ENCODE measurements at places on chromosomes 5 and 9. TPM values are rescaled to one million over a fixed set of nuclear protein-coding genes. Genes with fewer than 3 reads are reported as not detected.

The KIF27 gene
- 7.2 TPM for total RNA-seq

The ARID3C gene
- 0.27 TPM for total RNA-seq

The ELL2 gene
- total RNA-seq = 59.8 TPM

The IRX1 gene
- not detected for total RNA-seq

The CSF1R gene
- 3.4 TPM for total RNA-seq

The HRH2 gene
- 2.8 TPM for total RNA-seq

The PKD2L2 gene
- total RNA-seq = not detected

- peaks cover 12% of the 10 kb centered on the region for H3K27me3 ChIP-seq
- no peak for DNase-seq
Observed at GRCh38 chr9:105834404-105834803, 140.1 kb downstream of the TMEM38B start.

DNA sequence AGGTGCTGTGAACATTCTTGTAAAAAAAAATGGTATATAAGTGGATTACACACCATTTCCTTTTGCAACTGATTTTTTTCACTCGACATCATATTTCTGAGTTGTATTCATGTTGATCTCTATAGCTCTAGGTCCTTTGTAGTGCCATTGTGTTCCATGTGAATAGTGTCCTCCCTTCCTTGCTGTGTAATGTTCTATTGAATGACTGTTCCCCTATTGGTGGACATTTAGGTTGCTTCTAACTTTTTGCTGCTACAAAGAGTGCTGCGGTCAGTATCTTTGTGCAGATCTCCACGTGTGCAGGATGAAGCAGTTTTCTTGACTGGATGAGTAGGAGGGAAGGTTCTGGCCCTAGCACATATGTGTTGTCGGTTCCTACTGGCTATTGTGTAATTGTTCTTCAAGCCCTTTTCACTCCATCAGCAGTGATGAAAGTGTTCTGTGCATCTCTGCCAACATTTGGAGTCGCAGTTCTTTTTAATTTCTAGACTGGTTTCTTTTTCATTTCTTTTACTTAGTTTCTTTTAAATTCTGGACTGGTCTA is 20.2 kb downstream of the DAB2IP start:
- peaks cover 61% of the 10 kb centered on the region for H3K27me3 ChIP-seq
- no peak overlapping the region for H3K4me3 ChIP-seq
- no peaks in the 10 kb centered on the region for H3K36me3 ChIP-seq

- no peaks in the 10 kb centered on the region for H3K4me1 ChIP-seq
- H3K36me3 ChIP-seq = no peaks in the 10 kb centered on the region
- H3K27me3 ChIP-seq = peaks cover 24% of the 10 kb centered on the region
- DNase-seq = no peak
- no peak overlapping the region for H3K27ac ChIP-seq
- H3K4me3 ChIP-seq = no peak overlapping the region
Observed at GRCh38 chr9:38331141-38331540, 61.4 kb upstream of the ALDH1B1 start.

DNA sequence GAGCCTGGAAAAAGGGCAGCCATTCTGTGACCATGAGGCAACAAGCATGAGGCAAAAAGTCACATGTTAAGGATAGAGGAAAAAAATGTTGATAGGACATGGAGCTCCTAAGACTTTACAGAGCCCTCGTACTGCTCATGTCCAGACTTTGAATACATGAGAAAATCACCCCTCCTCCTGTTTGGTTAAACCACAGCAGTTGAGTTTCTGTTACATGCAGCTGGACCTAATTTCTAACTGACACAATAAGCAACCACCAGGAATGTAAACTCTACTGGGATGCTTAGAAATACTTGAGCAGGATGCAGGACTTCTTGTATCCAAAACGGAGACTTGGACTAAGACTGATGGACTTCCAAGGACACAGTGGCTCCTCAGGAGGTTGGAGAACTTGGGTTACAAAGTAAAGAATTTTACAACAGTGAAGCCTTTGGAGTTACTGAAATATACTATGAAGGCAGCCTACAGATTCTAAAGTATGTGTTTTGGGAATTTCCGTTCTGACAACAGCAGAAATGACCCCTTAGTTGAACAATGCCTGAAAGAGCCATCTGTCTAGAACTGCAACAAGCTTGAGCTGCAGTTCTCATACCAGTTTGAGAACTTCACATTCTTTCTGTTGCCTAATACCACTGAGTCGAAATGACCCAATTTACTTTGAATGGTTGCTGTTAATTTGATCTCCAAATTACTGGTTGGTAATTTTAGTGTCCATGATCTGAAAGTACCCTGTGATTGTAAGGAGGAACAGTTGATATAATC is 268.9 kb downstream of the PIK3R1 start:
- no peak overlapping the region for H3K4me3 ChIP-seq
- H3K27me3 ChIP-seq = peaks cover 44% of the 10 kb centered on the region
- DNase-seq = no peak
- no peaks in the 10 kb centered on the region for H3K36me3 ChIP-seq
- H3K4me1 ChIP-seq = no peaks in the 10 kb centered on the region
- H3K27ac ChIP-seq = no peak overlapping the region

DNA sequence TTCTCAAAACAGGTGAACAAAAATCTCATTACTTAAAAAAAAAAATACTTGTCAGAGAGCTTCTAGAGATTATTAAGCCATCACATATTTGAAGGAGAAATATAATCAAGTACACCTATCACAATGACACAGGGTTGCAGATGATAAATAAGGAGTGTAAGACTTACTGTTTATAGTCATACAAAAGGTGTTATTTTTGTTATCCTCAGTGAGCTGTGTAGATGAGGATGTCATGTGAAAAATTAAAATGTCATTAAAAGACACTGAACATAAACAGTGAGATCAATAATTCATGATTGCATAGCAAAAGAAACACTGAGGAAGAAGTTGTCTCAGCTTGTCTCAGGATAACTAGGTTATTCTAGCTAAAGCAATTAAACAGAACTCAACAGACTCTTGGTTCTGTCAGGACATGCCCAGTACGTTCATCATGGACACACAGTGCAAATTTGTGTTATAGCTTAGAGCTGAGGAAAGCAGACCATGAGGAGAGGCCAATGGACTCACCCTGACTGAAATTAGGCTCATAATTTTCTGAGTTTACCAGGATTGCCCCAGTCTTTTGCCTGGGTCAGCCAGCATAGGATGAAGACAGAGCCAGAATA is 1162.6 kb upstream of the C9orf72 start:
- no peaks in the 10 kb centered on the region for H3K36me3 ChIP-seq
- H3K4me1 ChIP-seq = no peaks in the 10 kb centered on the region
- H3K4me3 ChIP-seq = no peak overlapping the region
- DNase-seq = no peak
- H3K27ac ChIP-seq = no peak overlapping the region

DNA sequence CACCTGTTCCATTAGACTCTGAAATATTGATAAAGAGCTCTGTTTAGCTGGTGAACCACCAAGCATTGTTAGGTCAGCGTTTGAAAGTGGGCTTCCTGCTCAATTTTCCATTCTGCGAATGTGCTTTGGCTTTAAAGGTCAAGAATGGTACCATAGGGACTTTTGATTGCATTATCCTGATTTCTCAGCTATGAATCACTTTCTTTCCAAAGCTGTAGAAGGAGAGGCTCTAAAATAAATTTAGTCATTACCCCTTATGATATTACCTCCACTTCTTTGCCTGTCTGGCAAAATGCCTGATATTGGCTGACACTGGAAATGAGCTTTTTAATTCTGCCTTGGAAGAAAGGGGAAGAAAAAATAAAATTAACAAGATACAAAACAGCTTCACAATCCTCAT is 237.2 kb upstream of the CTNND2 start:
- H3K36me3 ChIP-seq = no peaks in the 10 kb centered on the region
- no peak overlapping the region for H3K4me3 ChIP-seq
- DNase-seq = no peak

GRCh38 chr5:135012951-135013391 is 21.1 kb downstream of the PITX1 start:
- no peak overlapping the region for H3K27ac ChIP-seq
- peaks cover 8% of the 10 kb centered on the region for H3K36me3 ChIP-seq
- H3K27me3 ChIP-seq = no peaks in the 10 kb centered on the region

DNA sequence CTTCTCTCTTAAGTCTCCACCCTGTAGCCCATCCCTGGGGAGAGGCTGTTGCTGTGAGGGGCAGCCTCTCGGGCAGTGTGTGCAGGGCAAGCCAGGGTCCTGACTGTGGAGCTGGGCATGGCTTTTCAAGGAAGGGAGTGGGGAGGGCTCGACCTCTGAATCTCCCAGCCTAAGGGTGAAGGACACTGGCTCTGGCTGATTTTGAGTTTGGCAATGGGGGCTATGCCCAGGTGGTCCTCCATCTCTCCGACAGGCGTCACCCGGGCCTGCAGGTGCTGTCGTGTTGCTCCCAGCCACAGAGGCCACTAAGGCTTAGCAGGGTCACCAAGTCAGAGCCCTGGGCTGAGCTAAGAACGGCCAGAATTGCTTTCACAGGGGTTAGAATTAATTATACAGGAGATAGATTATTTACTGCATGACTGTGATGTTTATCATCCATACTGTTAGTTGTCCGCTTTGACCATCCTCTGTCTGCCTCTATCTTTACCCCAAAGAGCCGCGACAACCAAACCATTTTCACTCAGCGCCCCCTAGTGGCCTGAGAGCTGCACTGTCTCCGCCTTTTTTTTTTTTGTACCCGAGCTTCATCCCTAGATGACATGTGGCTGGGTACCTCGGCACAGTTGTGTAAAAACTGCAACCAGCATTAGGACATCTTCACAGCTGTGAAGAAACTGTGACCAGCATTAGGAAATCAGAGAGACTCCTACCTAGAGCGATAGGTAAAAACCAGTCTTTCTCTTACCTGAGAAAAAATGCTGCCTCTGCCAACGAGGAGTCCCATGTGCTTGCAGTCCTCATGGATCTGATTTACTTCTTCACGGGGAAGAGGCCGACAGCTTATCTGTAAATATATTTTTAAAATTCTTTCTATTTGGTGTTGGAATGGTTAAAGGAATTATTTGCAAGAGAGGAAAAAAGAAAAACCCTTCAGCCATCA is 44.5 kb downstream of the AGXT2 start:
- H3K4me1 ChIP-seq = peaks cover 6% of the 10 kb centered on the region
- H3K4me3 ChIP-seq = no peak overlapping the region
- peak; percentile 10 for DNase-seq
- H3K27ac ChIP-seq = no peak overlapping the region
- peaks cover 58% of the 10 kb centered on the region for H3K27me3 ChIP-seq
- H3K36me3 ChIP-seq = peaks cover 2% of the 10 kb centered on the region

GRCh38 chr5:7589800-7590199 is 193.9 kb downstream of the ADCY2 start:
- H3K27me3 ChIP-seq = peaks cover 15% of the 10 kb centered on the region
- no peaks in the 10 kb centered on the region for H3K36me3 ChIP-seq
- no peak overlapping the region for H3K4me3 ChIP-seq
- H3K4me1 ChIP-seq = no peaks in the 10 kb centered on the region
- no peak overlapping the region for H3K27ac ChIP-seq

DNA sequence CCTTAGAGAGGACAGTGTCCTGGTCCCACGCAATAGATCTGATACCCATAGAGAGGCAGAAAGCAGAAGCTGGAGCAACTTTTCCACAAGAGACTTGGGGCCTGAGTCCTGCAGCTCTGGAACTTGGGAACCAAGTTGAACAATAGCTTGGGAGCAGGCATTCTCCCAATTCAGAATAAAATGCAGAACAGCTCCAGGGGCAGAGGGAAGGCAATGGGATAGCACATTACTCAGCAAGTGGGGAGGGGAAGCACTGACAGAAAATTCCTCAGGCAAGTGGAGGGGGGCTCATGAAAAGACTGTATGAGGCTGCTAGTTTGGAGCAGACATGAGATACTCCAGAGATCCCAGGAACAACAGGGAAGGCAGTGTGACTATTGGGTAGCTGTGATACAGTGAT is 513.6 kb downstream of the HINT1 start:
- H3K36me3 ChIP-seq = no peaks in the 10 kb centered on the region
- H3K4me1 ChIP-seq = peaks cover 2% of the 10 kb centered on the region
- H3K27me3 ChIP-seq = peaks cover 41% of the 10 kb centered on the region
- no peak overlapping the region for H3K27ac ChIP-seq

DNA sequence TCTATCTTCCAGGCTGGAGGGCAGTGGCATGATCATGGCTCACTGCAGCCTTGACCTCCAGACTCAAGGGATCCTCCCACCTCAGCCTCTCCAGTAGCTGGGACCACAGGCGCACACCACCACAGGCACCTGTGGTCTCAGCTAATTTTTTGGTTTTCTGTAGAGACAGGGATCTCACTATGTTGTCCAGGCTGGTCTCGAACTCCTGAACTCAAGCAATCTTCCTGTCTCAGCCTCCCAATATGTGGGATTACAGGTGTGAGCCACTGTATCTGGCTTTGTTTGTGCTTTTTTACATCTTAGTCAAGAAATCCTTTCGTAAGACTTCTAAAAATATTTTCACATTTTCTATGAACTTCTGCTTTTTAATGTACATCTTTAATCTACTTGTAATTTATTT is 116.9 kb downstream of the DENND1A start:
- H3K27ac ChIP-seq = no peak overlapping the region
- no peak overlapping the region for H3K4me3 ChIP-seq
- H3K27me3 ChIP-seq = no peaks in the 10 kb centered on the region
- DNase-seq = no peak
- peaks cover 3% of the 10 kb centered on the region for H3K4me1 ChIP-seq

DNA sequence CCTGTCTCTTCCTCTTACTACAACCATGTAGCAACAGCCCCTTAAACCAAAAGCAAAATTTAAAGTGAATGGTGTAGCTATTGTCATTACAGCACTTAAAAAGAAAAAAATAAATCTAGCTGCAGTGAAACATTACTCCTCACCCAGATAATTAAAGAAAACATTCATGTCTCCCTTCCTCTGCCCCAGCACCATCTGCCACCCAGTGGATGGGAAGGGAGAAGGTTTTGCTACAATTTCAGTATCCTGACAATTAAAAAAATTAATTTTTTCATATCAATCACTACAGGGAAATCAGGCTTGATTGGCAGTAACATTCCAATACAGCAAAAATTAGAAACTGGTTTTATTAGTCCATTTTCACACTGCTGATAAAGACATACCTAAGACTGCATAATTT is 147.4 kb upstream of the PUM3 start:
- H3K4me3 ChIP-seq = no peak overlapping the region
- no peak overlapping the region for H3K27ac ChIP-seq
- H3K4me1 ChIP-seq = no peaks in the 10 kb centered on the region
- H3K27me3 ChIP-seq = peaks cover 27% of the 10 kb centered on the region
- no peaks in the 10 kb centered on the region for H3K36me3 ChIP-seq

- H3K27ac ChIP-seq = no peak overlapping the region
- no peaks in the 10 kb centered on the region for H3K4me1 ChIP-seq
- peaks cover 5% of the 10 kb centered on the region for H3K36me3 ChIP-seq
Observed at GRCh38 chr5:14270209-14270702, 127.1 kb downstream of the TRIO start.

- DNase-seq = no peak
- H3K27me3 ChIP-seq = peaks cover 11% of the 10 kb centered on the region
- H3K4me1 ChIP-seq = peaks cover 2% of the 10 kb centered on the region
- peaks cover 2% of the 10 kb centered on the region for H3K36me3 ChIP-seq
- H3K4me3 ChIP-seq = no peak overlapping the region
- H3K27ac ChIP-seq = no peak overlapping the region
Observed at GRCh38 chr5:122691931-122692330, 82.9 kb upstream of the SNX2 start.

- no peak for DNase-seq
- peaks cover 2% of the 10 kb centered on the region for H3K4me1 ChIP-seq
- peaks cover 18% of the 10 kb centered on the region for H3K27me3 ChIP-seq
- H3K27ac ChIP-seq = no peak overlapping the region
- H3K36me3 ChIP-seq = no peaks in the 10 kb centered on the region
Observed at GRCh38 chr9:93172666-93173364, 11.1 kb upstream of the WNK2 start.

GRCh38 chr9:97808972-97809371 is 44.1 kb upstream of the FOXE1 start:
- H3K4me1 ChIP-seq = peaks cover 4% of the 10 kb centered on the region
- peaks cover 29% of the 10 kb centered on the region for H3K27me3 ChIP-seq

Measured in T-helper 17 cell (primary cell).